Endodermal cell (in vitro differentiated cells): ENCODE measurements at places on chromosomes 1 and 21. TPM values are rescaled to one million over a fixed set of nuclear protein-coding genes. Genes with fewer than 3 reads are reported as not detected.

DNA sequence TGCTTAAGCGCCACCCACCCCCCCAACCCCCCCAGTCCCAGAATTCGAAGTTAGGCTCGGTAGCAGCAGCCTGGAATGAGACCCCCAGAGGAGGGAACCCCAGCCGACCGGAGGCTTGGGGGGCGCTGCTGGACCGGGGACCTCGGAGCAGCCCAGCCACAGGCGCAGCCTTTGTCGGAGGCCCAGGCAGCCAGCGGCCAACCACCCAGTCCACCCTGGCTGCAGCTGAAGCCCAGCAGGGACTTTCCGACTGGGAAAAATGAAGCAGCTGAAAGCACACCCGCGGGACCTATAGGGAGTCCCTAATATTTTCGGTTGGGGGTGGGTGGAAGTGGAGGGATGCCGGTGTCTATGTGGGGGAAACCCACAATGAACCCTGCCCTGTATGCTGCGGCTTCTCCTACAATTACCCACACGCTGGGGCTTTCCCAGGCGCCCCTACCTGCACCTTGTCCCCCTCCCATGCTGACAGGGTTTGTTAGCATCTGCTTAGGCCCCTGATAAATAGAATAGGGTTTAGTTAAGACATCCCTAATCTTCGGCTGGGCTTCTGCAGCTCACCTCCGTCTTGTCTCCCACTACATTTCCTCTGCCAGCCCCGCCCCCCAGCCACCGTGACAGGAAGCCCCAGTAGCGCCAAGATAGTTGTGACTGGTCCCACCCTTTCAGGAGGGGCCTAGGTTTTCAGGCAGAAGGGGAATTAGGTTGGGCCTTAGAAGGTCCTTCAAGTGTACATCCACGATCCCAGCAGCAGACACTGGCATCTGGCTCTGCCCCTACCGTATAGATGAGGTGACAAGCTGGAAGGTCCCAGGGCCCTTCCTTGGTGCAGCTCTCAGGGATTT lies 838 bp downstream of the CCDC28B start:
- H3K4me3 ChIP-seq: peak overlapping the region; percentile 90
- H3K27ac ChIP-seq: peak overlapping the region; percentile 86
- DNase-seq: peak; percentile 88
- H3K27me3 ChIP-seq: no peaks in the 10 kb centered on the region
- H3K4me1 ChIP-seq: no peaks in the 10 kb centered on the region

DNA sequence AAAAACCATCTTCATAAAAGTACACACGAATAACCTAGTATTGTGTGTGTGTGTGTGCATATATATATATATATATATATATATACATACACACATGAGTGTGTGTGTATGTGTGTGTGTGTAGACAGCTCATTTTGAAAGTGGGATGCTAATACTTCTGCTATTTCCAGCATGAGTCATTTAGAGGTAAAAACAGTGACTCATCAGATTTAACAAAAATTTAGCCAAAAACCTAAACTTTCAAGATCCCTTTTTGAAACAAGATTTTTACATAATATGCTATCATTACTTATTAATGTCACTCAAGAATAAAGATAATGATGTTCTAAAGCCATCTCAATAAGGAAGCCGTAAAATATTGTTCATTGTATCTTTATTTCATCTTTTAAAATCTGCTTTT lies 35.6 kb upstream of the ADGRL4 start:
- no peaks in the 10 kb centered on the region for H3K4me1 ChIP-seq
- H3K27ac ChIP-seq: no peak overlapping the region
- H3K27me3 ChIP-seq: no peaks in the 10 kb centered on the region
- no peak for DNase-seq

DNA sequence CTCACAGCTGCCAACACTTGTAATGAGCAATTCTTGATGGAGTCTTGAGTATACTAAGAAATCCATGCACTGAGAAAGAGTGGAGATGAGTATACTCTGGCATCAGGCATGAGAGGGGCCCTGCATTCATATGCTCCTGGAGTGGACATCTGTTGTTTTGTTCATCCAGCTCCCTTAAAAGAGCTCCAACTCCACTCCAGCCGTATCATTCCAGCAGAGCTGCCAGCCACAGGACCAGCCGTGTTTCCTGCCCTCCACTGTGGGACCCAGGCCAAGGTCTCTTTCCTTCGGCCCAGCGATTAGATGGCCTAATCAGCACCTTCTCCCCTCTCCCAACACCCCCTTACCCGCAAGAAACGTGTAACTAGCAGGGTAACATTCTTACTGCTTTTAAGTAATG lies 144.5 kb downstream of the OMA1 start:
- no peaks in the 10 kb centered on the region for H3K4me1 ChIP-seq
- no peak for DNase-seq
- no peak overlapping the region for H3K4me3 ChIP-seq
- no peak overlapping the region for H3K27ac ChIP-seq
- H3K36me3 ChIP-seq: no peaks in the 10 kb centered on the region

The AHCTF1 gene
- total RNA-seq: 29.2 to 41.9 TPM (median 38.8 TPM) in 3 replicates

The DMBX1 gene
- total RNA-seq: 5.6 and 5.7 TPM in 2 replicates

The EEIG2 gene
- 10.1 to 12.9 TPM (median 12.1 TPM) in 3 replicates for total RNA-seq
